ENCODE measurements at places on chromosomes 7 and 10.

DNA sequence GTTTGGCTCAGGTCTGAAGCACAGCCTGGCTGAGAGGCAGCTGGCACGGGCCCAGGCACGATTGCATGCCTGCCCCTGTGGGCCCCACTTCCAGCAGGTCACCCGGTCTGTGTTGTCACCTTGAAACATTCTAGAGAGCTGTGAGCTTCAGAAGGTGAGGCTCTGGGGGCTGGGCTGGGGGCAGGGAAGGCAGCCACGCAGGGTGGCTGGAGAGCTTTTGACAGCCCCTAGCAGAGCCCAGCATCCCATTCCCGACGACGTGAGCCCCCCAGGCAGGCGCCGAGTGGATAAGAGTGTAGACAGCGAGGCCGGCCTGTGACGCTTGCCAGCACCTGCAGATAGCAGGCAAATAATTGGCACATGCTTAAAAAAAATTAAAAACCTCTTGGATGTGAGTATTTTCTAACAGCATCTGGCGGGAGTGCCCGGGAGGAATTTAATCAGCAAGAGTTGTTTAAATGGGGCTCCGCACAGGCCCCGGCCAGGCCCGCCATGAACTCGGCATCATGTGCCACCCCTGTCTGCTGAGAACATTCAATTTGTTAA, 212.0 kb upstream of the TBX20 start:
- no peak for DNase-seq

DNA sequence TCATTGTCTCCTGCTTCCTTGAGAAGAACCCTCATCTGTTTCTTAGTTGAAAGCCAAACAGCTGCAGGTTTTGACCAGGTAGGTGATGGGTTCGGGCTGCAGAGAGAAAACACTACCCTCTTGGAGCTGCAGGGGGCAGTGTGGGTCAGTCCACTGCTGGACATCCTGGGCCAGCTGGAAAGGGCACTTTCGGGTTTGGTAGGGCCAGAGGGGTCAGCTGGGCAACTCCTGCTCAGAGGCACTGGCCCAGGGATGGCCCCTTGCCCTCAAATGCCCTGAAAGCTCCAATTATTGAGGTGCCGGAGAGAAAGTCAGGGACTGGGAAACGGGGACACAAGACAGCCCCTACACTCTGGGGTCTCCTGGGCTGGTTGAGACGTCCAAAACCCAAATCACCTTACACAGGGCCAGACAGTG, 90.7 kb downstream of the MKI67 start:
- peak; percentile 64 for DNase-seq

- DNase-seq, result no peak
Observed at GRCh38 chr7:71535616-71536015, 403.7 kb downstream of the GALNT17 start.

DNA sequence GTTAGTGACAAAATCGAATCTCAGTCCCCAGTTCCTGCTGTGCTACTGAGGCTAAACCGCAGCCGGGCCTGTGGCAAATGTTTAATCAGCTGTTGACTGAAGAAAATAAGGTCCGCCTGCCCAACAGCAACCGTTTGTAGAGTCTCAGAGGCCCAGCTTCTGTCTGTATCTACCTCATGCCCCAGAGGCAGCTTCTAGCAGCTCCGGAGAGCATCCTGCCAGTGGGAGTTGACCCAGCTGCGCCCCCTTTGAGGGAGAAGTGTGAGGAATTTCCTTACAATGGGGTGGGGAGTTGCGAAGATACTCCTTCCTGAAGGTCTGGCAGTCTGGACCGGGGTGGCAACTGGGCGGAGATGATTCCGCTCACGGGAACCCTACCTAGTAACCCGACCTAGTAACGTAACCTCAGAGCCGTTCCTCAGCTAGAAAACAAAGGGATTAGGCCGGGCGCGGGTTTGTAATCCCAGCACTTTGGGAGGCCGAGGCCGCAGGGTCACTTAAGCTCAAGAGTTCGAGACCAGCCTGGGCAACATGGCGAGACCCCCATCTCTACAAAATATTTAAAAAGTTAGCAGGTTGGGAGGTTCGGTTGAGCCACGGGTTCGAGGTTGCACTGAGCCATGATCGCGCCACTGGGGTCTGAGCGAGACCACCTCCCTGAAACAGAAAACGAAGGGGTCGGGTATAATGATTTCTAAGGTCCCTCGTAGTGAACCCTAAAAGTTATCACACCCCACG, 846 bp upstream of the ZNF775 start:
- no peak for DNase-seq

DNA sequence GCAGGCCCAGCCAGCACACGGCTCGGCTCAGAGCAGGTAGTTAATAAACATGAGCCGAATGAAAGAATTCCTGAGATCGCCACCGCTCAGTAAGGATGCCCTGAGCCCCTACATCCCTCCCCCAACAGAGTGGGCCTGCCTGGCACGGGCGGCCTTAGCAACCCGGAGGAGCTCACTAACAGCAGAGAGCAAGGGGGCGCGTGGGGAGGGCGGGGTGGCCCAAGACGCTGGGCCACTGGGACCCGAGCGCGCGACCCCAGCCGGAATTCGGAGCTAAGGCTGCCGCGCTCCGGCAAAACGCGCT, 403 bp upstream of the ENO4 start:
- no peak for DNase-seq

DNA sequence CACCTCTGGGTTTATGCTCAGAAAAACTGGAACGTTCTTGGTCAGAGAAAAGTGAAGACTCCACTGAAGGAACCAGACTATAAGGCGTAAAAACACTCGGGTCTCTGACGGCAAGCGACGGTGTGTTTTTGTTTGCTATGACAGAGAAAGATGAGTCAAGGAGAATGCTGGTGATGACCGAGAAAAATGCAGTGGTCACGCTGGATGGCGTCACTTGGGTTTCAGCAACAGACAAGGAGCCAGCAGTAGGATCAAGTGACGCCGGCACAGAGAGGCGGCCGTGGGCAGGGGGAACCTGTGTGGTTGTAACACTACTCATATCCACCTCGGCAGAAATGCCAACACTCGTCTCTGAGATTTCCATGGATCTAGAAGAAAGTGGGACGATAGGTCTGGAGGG, 63.4 kb downstream of the KIAA1549 start:
- no peak for DNase-seq

GRCh38 chr10:24344279-24344678, 135.3 kb downstream of the KIAA1217 start:
- no peak for DNase-seq

- no peak for DNase-seq
Observed at GRCh38 chr7:98368716-98369115, 32.2 kb downstream of the BAIAP2L1 start.

DNA sequence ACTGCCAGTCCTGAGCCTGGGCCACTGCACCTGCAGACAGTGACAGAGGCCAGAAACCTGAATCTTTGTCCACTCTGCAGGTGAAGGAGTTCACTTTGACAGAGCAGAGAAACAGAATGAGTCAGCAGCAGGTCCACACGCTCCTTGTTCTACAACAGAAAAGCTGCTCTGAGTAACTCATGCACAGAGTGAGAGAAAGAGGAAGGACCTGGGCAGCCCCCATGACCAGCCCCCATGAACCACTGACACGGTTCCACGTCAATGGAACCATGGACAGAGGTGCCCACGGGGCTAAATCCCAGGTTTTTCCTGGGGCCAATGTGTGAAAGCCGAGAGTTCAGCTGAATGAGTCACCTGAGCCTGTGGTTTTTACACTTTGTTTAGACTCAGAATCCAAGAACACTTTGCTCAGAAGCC, 40.8 kb upstream of the CTBP2 start:
- no peak for DNase-seq

DNA sequence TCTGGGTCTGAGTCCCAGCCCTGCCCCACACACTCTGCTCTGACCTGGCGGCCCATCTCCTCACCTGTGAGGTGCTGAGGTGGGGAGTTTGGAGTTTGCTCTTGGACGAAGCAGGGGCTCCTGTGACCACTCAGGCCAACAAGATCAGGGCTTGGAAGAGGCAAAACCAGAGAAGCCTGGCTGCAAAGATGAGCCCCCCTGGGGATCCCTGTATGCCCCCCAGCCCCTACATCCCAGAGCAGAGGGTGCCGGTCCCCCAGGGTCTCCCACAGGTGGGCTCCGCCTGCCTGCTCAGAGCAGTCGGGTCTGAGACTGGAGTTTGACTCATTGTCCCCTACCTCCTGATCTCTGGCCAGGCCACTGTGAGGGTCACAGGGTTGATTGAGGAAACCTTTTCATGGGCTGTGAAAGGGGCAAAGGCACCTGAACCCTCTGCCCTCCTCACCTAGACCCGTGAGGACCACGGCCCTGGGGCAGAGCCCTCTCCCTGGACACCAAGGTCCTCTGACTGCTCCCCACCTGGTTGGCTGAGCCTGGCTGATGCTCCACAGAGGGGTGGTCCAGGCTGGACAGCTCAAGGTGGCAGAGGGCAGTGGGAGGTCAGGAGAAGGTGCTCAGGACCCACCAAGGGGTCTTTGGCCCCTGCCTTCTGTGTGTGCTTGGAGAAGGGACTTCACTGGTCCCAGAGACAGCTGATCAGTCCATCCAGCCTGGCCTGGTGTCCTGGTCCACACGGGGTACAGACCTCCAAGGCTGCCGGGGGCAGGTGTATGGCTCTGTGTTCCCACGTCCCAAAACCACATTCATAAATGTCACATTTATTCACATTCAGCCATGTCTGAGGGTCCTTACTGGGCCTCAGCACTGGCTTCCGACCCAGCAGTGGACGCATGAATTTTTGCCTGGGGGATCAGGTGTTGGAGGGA, 9.1 kb upstream of the SCART1 start:
- no peak for DNase-seq

GRCh38 chr7:4703532-4703931, 21.4 kb downstream of the FOXK1 start:
- DNase-seq, result no peak

GRCh38 chr7:92802406-92802805, 34.0 kb downstream of the CDK6 start:
- no peak for DNase-seq

Data from stimulated activated CD4-positive, alpha-beta T cell treated with anti-CD3 and anti-CD28 coated beads, Interleukin-4, amount 100 ng/mL, for 1 hour (primary cell).